ENCODE measurements at places on chromosomes 5 and 9.

DNA sequence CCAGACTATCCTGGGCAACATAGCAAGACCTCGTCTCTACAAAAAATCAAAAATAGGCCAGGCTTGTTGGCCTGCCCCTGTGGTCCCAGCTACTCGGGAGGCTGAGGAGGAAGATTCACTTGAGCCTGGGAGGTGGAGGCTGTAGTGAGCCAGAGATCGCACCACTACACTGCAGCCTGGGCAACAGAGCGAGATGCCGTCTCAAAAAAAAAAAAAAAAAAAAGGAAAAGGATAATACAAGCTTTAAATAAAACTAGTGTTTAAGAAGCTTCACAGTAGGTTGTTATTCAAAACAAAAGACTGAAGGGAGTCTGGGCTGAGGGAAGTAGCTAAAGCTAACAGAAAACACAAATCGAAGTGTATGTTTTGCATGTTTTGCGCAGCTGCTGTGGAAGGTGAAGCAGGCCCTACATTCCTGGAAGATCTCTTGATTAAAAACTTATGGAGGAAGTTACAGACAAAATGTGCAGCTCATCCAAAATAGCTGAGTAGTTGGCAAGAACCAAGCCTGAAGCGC lies 581 bp upstream of the C9orf40 start:
- no peak for DNase-seq

DNA sequence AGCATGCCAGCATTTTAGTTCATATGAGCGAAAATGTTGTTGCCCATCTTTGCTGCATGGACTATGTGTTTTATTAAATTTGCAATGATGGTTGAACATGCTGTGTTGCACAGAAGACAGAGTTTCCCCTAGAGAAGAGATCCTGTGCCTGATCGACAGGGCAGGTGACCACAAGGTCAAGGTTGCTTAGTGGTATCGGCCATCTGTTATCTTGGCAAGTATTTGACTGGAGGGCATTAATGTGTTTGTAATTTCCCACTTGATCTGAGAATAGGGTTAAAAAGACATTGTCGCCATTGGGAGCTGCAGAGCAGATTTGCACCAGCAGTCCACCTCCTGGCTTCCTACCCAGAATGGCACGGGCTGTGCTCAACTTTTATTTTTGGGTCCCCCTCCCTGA lies 1523.6 kb upstream of the WWC1 start:
- DNase-seq, result no peak

- no peak for DNase-seq
These were observed 43.2 kb downstream of the ADAMTS12 start for GRCh38 chr5:33848554-33848953.

DNA sequence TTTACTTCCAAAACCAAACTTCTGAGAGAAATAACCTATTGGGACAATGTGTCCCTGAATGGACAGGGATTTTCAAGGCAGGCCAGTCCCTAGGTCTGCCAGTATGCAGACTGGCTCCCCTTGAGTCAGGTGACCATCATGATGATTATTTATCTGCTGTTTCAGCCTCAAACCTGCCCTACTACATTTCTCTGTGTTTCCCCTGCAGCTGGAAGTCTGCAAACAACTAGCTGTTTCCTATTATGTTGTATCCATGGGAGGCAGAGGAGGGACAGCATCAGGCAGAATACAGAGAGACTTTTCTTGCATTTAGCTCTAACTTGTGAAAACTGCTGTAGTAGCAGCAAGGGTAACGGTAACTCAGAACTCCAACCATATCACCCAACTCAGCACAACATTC lies 36.2 kb upstream of the IFNK start:
- DNase-seq, result no peak

DNA sequence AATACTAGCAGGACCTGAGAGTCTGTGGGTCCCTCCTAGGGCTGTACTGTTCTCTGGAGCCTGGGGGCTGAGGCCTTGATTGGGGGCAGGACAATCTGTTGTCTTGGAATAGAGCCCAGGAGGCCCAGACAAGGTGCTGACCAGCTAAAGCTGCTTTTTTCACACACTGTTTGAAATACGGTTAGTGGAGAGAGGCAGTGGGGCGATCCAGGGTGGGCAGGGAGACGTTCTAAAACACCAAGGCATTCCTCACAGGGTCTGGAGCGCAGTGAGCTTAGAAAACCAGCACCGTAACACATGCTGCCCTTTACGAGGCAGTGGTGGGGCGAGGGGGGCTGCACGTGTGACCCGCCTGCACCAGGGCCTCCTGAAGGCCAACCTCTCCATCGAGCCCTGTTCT lies 55.1 kb downstream of the EHMT1 start:
- no peak for DNase-seq
